B cell (primary cell): ENCODE measurements at places on chromosomes 6 and 20.
A peak's percentile ranks its signal among the peaks of the same experiment; 100 is the strongest.

GRCh38 chr6:163857421-163857820, 442.9 kb downstream of the QKI start:
- DNase-seq = no peak

DNA sequence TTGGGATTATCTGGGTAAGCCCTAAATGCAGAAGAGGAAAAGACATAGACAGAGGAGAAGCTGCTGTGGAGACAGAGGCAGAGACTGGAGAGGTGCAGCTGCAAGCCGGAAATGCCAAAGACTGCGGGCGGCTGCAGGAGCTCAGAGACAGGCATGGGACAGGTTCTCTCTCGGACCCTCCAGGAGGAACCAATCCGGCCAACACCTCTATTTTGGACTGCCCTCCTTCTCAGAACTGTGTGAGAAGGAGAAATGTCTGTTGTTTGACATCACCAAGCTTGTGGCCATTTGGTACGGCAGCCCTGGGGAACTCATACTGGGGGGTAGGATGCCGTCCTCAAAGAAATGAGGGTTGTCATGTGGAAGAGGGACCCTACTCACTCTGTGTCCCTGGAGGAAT, 95.0 kb downstream of the DHX35 start:
- no peak for DNase-seq

GRCh38 chr20:6611911-6612605, 155.4 kb upstream of the BMP2 start:
- no peak for DNase-seq

GRCh38 chr20:44080064-44080463, 106.9 kb downstream of the JPH2 start:
- DNase-seq = no peak

- DNase-seq = no peak
Observed at GRCh38 chr20:1721687-1722512, 64.3 kb upstream of the SIRPG start.

DNA sequence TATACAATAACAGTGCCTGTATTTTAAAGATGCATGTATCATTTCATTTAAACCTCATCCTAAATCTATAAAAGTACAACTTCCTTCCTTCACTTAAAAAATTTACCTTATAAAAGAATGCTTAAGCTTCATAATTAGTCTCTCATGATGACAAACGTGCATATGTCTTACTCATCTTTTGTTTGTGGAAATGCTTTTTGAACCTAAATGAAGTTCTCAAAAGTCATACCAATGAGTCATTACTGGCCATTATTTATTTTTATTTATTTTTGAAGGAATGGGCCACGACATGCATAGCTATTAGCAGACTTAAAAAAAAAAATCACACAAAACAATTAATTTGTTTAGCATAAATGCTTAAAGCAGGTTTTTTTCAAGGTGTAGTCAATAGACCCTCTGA, 3.7 kb downstream of the TFB1M start:
- DNase-seq = no peak

- no peak for DNase-seq
Observed at GRCh38 chr6:30035784-30036183, 25.3 kb upstream of the POLR1H start.

GRCh38 chr6:49676671-49677281, 36.6 kb downstream of the CRISP2 start:
- DNase-seq = no peak

- DNase-seq = peak; percentile 6
Observed at GRCh38 chr20:36549942-36550789, 8.8 kb downstream of the MYL9 start.

DNA sequence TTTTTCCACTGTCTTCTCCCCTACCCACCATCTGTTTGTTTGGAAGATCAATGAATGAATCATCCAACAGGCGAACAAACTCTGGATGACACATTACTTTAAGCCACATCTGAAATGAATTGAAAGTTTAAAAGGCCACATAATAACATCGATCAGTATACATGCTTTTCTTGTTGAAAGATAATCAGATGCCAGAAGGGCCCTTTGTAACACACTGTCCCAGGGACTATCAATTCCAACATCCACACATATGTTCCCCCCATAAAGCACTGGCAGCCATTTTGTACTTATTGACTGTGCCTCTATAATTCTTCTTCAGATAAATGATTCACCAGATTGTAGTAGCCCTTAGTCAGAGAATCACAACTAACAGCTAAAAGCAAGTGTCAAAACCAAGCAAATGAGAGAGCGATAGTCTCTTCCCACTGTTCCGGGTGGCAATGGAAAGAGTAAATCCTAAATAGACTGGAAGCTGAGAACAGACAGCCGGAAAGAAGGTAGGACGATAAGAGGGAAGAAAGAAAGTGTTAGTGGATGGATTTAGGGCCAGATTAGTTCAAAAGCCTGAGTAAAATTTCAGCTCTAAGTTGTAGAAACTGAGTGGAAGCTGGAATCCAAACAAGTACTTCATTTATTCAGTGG, 184.9 kb upstream of the TENT5A start:
- no peak for DNase-seq

DNA sequence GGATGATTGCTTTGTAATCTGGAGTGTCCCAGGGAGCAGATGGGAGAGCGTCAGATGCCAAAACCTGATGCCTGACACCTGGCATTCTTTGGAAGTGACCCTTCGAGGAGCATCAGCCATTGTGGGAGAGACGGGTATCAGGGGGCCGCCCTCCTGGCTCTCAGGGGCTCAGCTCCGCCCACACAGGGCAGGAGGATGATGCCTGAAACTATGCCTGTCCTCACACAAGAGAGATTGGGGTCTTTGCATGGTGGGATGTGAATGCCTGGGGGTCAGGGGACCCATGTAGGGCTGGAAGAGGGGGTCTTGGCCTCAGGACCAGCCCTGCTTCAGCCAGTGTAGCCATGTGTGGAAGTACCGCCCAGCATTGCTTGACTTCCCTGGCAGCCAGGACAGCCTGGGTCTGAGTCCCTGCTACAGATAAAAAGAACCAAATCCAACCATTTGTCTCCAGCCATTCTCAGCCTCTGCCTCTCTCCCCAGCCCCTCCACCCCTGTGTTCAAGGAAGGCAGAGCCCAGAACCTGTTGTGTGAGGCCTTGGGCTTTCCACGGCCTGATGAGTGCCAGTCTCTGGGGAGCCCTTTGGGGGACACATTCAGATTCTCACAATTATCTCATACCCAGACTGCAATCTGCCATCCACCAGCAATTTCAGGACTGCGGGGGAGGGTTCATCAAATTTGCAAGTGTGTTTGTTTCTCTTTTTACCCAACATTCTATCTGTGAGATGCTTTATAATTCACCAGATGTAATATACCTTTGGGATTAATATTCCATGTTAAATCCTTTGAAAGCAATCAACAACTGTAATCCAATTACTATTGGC, 371.2 kb downstream of the PREX1 start:
- no peak for DNase-seq

- no peak for DNase-seq
Observed at GRCh38 chr20:57624124-57624523, 3.9 kb upstream of the ZBP1 start.

- DNase-seq = no peak
Observed at GRCh38 chr20:51062065-51062464, 39.2 kb upstream of the KCNG1 start.

DNA sequence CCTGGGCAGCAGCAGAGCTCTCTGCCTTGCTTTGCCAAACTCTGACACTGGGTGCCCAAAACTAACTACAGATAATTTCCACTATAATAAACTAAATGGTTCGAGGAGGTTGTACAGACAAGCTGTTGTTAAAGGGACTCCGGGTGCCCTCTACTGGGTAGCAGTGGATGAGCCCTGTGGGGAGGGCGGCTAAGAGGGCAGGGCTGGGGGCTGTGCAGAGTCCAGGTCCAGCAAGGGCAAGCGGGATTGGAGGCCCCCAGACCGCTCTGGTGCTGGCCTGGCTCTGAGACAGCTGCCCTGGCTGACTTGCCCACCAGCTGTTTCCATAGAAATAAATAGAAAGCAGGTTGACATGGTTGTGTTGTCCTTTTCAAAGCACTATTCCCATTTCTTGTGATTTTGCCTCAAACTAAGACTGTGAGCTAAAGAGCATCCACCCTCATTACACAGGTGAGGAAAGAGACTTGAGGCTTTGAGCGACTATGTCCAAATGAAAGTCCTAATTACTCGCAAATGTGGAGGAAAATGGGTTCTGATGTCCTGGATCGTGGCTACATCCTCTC, 167.6 kb upstream of the CST7 start:
- DNase-seq = no peak
